HCT116 (cell line): ENCODE measurements at places on chromosomes 13 and 19.

- DNase-seq, result no peak
Measured at GRCh38 chr13:40756042-40756441, 14.9 kb downstream of the MRPS31 start.

GRCh38 chr13:26787961-26788360, 27.4 kb upstream of the GPR12 start:
- no peak for DNase-seq

DNA sequence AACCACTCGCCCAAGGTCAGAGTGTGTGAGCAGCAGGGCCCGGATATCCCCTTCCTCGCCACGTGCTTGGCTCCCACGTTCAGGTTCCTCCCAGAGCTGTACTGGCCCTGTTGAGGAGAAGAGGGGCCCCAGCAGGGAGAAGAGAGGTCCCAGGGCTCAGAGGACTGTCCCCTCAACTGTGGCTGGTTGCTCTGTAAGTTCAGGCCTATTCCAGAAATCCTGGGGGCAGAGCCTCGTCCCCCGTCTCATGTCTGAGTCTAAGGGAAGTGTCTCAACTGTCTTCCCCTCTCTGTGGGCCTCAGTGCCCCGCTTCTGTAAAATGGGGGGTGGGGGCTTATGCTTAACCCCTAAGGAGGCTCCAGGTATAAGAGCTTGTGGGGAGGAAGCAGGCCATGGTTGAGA, 3.9 kb downstream of the PPP5C start:
- no peak for DNase-seq

DNA sequence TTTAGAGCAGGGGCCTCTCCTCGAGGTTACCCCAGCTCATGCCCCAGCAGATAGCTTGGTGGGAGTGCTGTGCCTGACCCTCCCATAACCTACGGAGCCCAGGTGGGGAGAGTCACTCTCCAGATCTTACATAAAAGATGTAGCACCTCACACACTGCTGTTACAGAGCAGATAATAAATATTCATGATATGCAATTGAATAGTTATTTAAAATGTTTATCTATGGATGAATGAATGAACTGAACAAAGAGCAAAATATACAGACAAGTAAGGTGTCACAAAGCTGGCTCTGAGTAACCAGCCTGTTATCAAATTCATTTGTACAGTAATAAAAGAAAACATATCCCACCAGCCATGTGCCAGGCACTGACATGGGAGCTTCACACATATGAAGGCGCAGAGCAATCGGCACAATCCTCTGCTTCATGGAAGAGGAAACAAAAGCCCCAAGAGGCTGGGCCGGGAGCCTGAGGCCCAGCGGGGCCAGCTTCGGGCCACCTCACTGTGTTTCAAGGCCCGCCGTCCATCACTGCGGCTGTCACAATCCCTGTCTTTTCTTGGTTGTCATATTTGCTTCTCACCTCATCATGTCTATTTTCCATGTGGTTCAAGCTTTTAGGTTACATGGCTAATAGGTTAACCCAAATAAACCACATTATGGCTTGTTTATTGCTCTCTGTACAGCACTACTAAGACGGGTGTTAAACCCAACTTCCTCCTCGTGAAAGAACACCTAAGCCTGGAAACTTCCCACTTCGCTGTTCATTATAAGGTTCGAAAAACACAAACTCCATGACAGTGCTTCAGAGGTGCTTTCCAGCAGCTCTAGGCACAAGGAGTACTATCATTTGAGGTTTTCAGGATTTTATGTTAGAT, 78.4 kb downstream of the IRS2 start:
- DNase-seq, result no peak

- no peak for DNase-seq
Measured at GRCh38 chr13:110366733-110367132, 59.6 kb downstream of the COL4A2 start.

DNA sequence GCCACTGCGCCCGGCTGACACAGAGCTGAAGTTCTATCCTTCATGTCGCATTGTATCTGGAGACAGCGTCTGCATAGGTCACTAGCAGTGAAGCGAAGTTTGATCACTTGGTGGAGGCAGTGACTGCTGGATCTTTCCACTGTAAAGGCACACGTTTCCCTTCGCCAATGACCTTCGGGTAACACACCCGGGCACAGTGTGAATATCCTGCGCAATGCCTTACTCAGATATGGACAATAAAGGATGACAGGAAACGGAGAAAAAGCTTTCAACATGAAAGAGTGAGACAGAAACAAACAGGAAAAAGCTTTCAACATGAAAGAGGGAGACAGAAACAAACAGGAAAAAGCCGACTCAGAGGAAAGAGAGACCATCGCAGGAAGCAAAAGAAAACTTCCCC, 17.1 kb downstream of the ARL11 start:
- no peak for DNase-seq

DNA sequence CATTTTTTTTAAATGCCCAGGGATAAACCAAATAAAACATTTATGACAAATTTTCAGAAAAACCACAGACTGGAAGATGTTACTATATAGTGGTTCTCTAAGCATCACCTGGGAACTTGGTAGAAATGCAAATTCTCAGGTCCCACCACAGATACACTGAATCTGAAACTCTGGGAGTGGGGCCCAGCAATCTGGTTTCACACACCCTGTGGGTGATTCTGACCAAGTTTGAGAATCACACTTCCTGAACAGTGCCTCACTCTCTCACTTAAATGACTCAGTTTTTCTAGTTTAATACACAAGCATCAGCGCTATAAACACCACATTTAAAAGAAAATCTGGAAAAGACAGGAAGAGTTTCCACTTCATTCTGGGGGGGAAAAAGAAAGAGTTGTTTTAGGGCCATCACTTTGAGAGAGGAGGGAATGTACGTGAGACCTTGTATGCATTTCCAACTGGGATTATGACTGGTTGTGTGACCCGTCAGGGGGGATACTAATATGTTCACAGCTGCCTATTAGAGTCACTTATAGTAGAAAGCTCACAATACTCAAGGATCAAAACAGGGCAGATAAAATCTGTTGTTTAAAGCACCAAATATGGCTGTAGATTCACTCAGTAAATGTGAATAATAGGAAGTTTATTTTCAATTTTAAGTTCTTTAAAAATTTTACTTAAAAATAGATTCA, 567.7 kb downstream of the GPC6 start:
- no peak for DNase-seq

GRCh38 chr19:8513036-8513686, 806 bp downstream of the ZNF414 start:
- DNase-seq, result no peak

DNA sequence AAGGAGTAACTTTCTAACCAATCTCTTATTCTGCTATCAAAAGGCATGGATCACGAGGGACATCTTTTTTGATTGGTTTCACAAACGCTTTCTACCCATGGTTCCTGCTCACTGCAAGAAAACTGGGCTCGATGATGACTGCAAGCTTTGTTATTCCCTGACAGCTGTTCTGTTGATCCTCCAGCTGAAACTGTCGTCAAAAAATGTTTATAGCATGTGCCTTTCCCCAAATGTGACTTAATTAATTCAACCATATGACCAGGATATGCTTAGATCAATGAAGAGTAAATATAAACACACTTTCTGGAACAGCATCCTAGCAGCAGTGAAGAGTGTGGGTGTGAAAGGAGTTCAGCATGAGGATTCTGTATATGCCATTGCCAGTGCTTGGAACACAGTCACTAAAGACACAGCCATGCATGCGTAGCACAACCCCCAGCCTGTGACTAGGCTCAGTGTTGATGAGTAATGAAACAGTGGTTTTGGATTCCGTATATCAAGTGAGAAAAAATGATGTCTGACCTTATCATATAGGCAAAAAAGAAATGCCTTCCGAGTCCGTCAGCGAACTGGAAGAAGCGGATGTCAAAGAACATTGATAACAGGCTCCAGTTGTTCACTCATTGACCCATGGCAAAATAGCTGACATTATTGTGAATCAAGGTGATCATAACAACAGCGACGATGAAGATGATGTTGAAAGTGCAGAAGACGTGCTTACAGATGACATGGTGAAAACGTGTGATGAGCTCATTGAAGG, 347.4 kb downstream of the FGF9 start:
- no peak for DNase-seq

GRCh38 chr19:17209126-17210036, 5.8 kb upstream of the USE1 start:
- peak; percentile 75 for DNase-seq

DNA sequence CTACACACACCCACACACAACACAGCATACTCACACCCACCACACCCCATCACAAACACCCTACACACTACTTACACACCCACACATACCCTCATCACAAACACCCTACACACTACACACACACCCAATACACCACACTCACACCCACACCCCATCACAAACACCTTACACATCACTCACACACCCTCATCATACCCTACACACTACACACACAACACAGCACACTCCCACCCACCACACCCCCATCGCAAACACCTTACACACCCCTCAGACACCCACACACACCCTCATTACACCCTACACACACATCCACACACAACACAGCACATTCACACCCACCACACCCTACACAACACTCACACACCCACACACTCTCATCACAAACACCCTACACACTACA, 15.8 kb downstream of the PEPD start:
- DNase-seq, result no peak

- no peak for DNase-seq
Measured at GRCh38 chr19:32924200-32924599, 47.6 kb downstream of the CEP89 start.

- no peak for DNase-seq
Measured at GRCh38 chr13:36848199-36848982, 29.4 kb downstream of the RFXAP start.

DNA sequence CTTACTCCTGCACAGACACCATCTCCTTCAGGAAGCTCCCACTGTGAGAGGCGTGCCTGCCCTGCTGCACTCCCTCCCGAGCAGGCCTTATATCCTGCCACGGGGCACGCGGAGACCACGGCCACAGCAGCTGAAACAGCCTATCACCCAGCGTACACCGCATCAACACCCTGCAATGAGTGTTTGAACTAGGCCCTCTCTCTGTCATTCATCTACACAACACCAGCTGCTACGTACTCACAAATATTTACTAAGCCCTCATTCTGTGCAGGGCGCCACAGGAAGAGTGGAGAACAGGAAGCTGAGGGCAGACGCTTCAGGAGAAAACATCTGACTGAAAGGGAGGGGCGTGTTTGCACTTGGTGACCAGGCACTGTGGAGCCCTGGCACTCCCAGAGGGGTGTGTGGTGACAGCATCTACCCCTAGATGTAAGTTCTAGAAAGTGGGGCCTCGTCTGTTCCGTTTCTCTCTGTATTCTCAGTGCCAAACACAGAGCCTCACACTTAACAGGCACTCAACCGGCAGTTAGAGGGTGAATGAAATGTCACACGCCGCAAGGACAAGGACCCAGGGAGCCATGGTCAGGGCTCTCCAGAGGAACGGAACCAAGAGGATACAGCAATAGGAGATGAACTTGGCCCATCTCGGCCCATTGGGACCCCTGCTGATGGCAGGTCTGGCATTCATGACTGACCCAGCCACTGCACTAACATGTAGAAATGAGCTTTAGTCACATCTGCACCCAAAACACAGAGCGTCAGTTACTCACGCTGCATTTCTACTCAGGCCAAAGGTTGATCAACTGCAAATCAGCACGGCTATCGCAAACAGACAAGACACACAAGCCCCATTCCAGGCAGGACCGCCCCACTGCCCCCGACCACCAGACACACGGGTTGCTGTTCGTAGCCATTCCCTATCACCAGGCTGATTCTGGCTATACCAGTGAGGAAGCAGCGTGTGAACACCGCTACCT, 15.7 kb downstream of the RANBP3 start:
- DNase-seq, result no peak

GRCh38 chr13:74794582-74794981, 660.4 kb upstream of the KLF12 start:
- DNase-seq, result no peak
